IMR-90 (cell line): ENCODE measurements at places on chromosomes 5 and 9. TPM values are rescaled to one million over a fixed set of nuclear protein-coding genes. Genes with fewer than 3 reads are reported as not detected.

DNA sequence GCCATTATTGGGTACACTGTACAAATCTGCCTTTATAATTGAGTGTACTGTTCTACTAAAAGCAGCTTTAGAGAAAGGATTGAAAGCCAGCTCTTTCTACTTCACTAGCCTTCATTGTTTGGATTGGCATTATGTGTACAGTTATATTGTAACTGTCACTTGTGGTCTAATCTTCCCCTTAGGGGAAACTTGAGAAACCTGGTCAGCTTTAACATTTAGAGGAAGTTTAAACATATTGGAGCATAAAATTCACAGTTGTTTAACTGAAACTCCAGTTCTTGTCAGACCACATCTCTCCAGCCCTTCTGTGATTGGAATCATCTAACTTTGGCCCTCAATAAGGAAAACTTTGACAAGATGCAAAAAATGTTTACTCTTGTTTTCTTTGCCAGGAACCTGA lies 24.6 kb downstream of the PIK3R1 start:
- no peak for DNase-seq

- DNase-seq, result no peak
Measured at GRCh38 chr5:145666591-145666990, 168.6 kb downstream of the PRELID2 start.

The TLE1 gene
- total RNA-seq, result 36.0 and 40.3 TPM in 2 replicates

GRCh38 chr5:149792540-149793255 lies 62.6 kb downstream of the PPARGC1B start:
- DNase-seq, result no peak

The CXXC5 gene
- 24.9 and 30.8 TPM in 2 replicates for total RNA-seq

DNA sequence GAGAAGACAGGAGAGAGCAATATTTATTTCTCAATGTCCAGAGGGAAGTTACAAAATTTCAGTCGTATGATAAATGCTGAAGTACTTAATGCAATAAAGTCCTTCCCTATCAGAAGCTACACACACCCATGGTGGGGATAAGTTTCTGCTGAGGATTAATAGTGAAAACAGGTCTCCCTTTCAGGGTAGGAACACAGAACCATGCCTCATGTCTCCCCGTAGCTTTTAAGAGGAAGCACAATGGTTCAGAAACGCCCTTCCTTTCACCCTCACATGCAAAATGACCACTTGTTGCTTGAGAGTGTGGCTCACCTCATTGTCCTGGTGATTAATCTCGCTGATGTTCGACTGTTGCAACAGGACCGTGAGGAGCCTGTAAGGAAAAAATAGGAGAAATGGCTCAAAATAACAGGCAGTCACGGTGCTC lies 73.6 kb downstream of the ANKRD55 start:
- DNase-seq, result no peak

The PHF2 gene
- 5.9 and 6.9 TPM in 2 replicates for total RNA-seq

DNA sequence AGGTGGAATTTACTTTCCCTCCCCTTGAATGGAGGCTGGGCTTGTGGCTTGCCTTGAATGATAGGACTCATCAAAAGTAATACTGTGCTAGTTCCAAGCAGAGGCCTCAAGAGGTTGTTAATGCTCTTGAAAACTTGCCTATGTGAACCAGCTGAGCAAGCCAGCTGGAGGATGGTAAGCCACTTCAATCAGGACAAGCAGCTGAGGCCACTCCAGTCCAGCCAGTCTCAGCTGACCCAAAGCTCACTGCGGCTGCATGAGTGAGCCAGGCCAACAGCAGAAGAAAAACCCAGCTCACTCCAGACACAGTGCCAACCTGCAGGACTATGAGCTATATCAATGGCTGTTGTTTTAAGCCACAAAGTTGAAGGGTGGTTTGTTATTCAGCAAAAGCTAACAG lies 182.8 kb downstream of the MCTP1 start:
- DNase-seq, result no peak

The C7 gene
- total RNA-seq, result 0.54 and 0.83 TPM in 2 replicates
